ENCODE measurements at places on chromosomes 4 and X.

GRCh38 chr4:49063670-49064069 is 77.6 kb downstream of the CWH43 start:
- no peak for DNase-seq

GRCh38 chr4:79065262-79065661 is 126.0 kb upstream of the PAQR3 start:
- no peak for DNase-seq

DNA sequence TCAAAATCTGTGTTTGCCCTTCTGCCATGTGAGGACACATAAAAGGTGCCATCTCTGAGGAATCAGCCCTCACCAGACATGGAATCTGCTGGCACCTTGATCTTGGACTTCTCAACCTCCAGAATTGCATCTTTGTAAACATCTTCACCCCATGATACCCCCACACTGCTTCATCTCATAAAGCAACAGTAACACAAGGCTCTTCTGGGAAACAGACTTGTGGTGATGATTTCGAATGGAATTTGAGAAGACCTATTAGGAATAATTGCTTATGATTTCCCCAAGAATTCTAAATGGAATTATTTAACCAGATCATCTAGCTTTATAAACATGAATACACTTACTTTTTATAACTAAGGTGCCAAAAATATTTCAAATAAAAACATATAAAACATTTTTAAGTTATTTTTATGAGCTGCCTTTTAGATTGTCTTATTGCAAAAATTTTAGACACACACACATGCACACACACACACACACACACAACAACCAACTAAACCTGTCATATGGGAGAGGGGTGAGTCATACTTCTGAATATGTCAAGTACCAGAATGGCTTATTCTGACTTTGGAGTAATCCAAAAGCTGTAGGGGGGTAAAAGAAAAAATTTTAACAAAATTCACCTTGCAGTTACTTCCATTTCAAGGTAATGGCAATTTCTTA is 82.0 kb downstream of the USP46 start:
- no peak for DNase-seq

DNA sequence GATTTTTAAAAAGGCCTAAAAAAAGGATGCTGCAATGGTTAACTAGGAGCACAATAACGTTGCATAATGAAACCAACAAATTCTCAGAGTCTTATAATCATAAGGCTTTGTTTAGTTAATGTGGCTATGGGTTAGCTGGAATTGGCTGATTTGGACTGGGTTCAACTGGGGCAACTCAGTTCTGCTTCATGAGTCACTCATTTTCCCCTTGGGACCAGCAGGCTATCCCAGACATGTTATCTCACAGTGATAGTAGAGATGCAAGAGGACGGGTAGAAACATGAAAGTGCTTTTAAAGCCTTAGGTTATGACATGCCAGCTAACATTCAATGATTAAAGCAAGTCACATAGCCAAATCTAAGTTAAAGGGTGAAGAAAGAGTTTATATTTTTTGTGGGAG is 189.2 kb upstream of the GK2 start:
- no peak for DNase-seq

DNA sequence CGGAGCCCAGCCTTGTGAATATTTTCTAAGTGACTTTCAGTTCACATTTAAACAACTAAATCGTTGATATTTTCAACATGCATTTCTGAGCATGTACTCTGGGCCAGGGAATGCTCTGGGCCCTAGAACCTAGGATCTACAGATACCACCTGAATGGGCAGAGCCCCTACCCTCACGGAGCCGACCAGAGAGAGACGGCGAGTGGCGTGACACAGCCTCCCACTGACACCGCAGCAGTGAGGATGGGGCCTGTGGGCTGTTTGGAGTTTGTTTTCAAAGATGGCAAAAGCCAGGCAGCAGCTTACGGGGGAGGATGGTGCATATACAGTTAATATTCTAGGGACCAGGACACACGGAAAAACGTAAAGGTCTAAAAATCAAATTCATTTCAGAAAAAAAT is 17.7 kb downstream of the NELFA start:
- DNase-seq = no peak

- no peak for DNase-seq
These were observed 12.1 kb downstream of the NIPAL1 start for GRCh38 chr4:48028696-48029095.

DNA sequence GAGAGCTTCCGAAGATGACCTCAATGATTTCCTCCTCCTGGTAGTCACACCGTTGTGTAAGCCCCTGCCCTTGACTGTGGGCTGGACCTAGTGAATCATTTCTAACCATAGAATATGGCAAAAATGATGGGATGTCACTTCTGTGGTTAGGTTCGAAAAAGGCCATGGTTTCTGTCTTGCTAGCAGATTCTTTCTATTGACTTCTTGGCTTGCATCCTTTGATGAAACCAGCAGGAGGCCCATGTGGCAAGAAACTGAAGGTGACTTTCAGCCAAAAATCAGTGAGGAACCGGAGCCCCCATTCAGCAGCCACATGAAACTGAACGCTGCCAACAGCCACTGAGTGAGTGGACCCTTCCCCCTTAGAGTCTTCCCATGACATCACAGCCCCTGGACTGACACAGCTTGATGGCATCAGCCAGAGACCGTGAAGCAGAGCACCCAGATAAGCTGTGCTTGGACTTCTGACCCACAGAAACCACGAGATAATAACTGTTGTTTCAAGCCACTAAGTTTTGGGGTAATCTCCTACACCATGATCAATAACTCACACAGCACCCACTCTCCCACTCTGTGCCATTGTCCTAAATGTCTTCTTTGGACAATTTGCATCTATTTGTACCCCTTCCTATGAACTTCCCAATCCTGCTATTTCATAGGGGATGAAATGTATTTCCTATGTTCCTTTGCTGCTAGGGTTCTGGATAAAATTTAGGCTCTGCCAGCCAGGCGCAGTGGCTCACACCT is 148.0 kb upstream of the STX18 start:
- no peak for DNase-seq

- no peak for DNase-seq
These were observed 57.1 kb upstream of the EFHC2 start for GRCh38 chrX:44400588-44400987.

DNA sequence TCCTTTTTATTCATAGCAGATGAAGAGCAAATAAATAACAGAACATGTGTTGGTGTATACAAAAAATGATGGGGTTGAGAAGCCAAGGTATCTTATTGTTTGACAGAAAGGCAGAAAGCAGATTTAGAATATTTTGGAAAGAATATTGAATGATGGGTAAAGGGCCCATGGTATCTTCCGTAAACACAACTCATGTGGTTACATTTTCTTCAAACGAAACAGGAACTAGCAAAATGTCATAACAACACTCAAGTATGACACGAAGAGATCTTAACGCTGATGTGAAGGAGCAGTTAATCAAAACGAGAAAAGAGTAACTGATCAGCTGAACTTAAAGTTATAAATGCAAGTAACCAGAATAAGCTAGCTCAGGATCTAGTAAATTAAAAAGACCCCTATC is 195.7 kb upstream of the GK2 start:
- no peak for DNase-seq

DNA sequence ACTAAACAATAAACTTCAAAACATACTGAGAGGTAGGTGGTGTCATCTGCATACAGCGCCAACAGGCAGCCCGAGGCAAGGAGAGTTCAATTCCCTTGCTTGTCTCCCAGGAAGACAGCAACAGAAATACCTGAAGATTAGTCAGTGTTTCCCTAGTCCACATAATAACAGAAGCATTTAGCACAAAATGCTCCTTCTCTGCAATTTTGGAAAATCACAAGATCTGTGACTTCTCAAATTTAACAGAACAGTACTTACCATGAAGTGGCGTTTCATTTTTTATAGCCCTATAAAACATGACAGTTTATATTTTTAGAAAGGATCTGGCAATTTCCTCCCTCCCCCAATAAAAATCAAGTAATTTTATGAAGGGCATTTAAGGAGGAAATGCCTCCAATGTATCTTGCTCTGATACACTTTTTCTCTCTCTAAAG is 67.1 kb upstream of the MYOZ2 start:
- no peak for DNase-seq

- no peak for DNase-seq
These were observed 2.3 kb downstream of the LRBA start for GRCh38 chr4:151012820-151013219.

- DNase-seq = peak; percentile 13
These were observed 550 bp downstream of the CBR4 start for GRCh38 chr4:169009286-169010124.

DNA sequence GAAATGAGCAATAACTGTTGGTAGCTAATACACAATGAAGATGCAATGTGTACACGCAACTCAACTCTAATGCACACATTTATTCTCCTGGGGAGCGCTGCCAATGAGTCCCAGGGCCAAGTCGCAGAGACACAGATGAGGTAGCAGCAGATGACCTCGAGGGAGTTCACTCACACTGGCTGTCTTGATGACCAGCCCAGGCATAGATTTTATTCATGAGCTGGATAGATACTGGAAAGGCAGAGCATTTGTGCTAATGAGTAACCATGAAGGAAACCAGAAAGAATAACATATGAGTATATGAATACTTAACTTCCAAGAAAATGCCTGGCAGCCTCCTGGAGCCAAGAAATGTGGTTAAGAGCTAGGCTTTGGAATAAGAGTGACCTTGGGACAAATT is 42.3 kb downstream of the RASL11B start:
- no peak for DNase-seq

- no peak for DNase-seq
These were observed 165.0 kb upstream of the HS3ST1 start for GRCh38 chr4:11593576-11594116.

- no peak for DNase-seq
These were observed 23.1 kb upstream of the PWWP3B start for GRCh38 chrX:106144755-106145639.

GRCh38 chr4:76197971-76198410 is 15.6 kb downstream of the SCARB2 start:
- DNase-seq = no peak

GRCh38 chr4:112213856-112214255 is 17.7 kb upstream of the AP1AR start:
- DNase-seq = no peak

GRCh38 chrX:149074398-149074797 is 430.7 kb downstream of the IDS start:
- DNase-seq = no peak

DNA sequence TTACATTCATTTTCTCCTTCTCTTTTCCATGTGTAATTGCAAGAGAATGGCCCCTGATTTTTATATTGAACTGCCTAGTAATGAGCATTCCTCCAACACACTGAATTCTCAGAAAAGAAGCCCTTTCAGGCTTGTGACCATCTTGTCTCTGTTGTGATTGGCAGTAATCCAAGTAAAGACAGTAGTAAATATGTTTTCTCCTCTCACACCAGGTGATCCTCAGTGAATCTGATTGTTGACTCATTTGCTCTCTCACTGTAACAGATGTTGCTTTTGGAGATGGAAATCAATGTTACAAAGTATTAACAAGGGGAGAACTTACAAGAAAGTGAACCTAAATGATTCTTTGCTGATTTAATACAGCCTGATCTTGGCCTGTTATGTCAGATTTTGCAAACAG is 271.0 kb downstream of the AFF2 start:
- DNase-seq = no peak

- DNase-seq = no peak
These were observed 731 bp downstream of the BRWD3 start for GRCh38 chrX:80808881-80809411.

- DNase-seq = no peak
These were observed 26.0 kb downstream of the LRIT3 start for GRCh38 chr4:109873791-109874514.

GRCh38 chr4:158726633-158727032 is 3.4 kb upstream of the PPID start:
- DNase-seq = no peak

DNA sequence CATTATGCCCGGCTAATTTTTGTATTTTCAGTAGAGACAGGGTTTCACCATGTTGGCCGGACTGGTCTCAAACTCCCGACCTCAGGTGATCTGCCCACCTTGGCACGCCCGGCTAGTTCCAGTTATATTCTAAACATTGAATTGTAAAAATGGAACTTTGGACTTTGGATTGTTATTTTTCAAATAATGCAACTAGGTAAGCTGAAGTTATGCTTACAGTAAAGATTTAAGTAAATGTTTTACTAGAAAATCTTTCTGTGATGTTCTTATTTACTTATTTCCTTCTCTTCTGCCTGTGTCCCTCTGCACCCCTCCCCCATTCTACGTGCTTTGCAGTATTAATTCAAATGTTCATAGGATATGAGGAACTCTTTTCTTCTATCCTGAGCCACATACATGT is 26.1 kb downstream of the GK start:
- no peak for DNase-seq

DNA sequence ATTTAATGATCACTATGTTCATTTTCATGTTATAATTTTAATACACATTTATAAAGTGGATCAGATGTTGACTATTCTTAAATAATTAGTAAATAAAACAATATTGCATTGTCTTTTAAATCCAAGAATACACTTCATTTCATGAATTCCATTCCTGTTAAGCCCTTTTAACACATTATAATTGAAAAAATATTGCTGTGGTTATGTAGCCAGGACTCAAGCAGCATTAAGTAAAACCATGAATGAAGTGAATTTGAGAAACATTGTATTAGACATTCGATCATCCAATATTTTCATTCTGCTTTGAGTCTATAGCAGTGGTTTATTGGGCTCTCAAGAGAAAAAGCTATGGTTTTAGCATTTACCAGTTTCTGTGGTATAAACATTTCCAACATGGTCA is 94.2 kb upstream of the RAPGEF2 start:
- DNase-seq = no peak

DNA sequence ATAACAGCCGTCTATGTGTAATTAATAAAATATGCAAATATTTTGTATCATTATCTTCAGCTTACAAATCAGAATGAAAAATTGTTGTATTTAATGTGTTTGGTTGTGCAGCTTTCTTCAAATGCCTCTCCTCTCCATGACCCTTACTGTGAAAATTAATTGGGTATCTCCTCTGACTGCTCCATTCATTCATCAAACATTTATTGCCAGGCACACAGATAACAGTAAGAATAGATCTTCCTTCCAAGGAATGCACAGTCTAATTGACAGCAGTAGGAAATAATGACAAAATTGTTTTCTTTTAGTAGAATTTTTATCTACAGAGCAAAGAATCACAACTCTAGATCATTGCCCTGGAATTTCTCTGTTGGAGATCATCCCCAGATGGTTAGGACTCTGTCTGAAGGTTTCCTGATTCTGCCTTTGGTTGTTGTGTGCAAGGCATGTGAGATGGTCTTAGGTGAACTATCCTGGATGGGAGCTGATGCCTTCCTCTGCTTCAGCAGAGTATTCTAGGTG is 395.0 kb upstream of the FAT1 start:
- no peak for DNase-seq

- no peak for DNase-seq
These were observed 4.3 kb downstream of the BCLAF3 start for GRCh38 chrX:19986531-19986930.

DNA sequence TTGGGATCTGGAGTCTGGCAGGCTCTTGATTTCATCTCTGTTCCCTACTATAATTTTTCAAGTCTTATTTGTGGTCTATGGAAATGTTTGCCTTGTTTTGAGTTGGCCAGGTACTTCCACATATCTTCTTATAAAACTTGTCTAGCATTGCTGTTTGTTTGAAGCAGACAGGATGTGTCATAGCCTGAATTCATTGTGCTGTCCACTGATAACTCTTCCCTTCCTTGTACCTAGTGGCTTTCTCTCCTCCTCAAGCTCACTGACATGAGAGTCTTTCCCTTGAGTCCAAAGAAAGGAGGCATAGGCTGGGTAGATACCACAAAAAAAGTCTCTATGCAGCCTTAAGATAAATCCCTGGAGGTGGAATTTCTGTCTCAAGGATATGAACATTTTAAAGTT is 59.2 kb upstream of the FAM241A start:
- DNase-seq = no peak

- DNase-seq = no peak
These were observed 52.8 kb downstream of the GRIA3 start for GRCh38 chrX:123236859-123237258.

GRCh38 chr4:109559625-109559982 is 442 bp upstream of the MCUB start:
- peak; percentile 13 for DNase-seq
